Cortex of kidney (tissue), 1 donor: ENCODE measurements at places on chromosomes 11 and 22.

GRCh38 chr11:134150195-134150903, 73.4 kb downstream of the NCAPD3 start:
- no peak for DNase-seq

- DNase-seq = no peak
Measured at GRCh38 chr11:119727523-119728151, 1.4 kb downstream of the NECTIN1 start.

DNA sequence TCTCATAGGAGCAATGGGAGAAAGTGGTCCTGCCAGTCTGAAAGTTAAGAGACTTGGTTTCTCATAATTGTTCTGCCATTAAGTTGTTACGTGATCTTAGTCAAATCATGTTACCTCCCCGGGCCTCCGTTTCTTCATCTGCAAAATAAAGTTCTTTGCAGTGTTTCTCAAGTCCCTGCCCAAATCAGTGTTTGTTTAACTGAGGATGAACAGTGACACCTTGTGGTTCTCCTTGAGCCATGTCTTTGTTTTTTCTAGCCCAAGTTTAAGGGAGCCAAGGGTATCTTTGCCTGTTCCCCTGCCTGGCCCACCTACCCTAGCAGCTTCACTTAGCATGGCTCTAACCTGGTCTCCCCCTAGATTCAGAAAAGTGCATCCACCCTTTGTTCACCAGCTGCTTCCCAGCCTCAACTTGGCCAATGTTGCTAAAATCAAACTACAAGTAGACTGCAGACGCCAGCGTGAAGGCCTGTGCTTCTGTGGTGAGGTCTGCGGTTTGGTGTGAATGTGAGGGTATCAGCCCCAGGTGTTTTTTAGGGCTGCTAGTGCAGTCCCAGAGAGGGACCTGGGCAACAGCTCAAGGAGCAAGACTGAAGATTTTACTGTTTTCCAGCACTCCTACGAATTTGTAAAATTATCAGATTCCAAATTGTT, 35.5 kb downstream of the FZD4 start:
- DNase-seq = no peak

- no peak for DNase-seq
Measured at GRCh38 chr22:26409719-26410335, 19.2 kb upstream of the ASPHD2 start.

- no peak for DNase-seq
Measured at GRCh38 chr11:75549370-75549958, 12.6 kb upstream of the SERPINH1 start.

DNA sequence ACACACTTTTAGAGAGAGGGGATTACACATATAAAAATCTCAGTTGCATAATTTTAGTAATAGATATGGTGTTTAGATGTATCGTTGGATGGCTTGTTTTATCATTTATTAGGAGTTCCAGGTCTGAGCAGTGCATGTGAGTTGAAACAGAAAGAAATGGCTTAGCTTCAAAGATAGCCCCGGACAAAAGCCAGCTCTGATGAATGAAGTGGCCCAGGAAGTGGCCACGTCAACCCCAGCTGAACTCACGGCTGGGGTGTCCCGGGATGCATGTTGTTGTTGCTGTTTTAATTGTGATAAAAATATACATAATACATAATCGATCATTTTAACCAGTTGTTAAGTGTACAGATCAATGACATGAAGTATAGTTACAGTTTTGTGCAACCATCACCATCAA, 1513.6 kb downstream of the BRD1 start:
- no peak for DNase-seq

- DNase-seq = no peak
Measured at GRCh38 chr11:6529266-6529665, 32.2 kb downstream of the DNHD1 start.

- no peak for DNase-seq
Measured at GRCh38 chr22:37245740-37246139, 1.7 kb upstream of the RAC2 start.

- DNase-seq = no peak
Measured at GRCh38 chr11:297586-298405, 1.5 kb downstream of the IFITM5 start.

DNA sequence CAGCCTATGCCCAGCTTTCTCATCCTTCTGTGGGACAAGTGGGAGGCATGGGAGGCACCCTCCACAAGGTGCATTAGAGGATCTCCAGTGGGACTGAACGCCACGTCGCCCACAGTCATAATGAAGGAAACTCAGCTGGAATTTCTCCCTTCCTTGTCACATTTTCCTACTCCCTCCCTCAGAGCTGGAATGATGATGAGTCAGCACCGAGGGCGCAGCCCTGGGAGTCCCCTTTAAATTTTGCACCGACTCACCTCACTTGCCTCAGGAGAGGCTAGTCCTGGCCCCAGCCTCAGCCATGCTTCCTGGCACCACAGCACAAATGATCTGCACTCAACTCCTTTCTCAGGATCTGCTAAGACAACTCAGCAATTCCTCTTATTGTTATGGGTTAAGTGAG, 34.3 kb downstream of the DBX1 start:
- DNase-seq = no peak

DNA sequence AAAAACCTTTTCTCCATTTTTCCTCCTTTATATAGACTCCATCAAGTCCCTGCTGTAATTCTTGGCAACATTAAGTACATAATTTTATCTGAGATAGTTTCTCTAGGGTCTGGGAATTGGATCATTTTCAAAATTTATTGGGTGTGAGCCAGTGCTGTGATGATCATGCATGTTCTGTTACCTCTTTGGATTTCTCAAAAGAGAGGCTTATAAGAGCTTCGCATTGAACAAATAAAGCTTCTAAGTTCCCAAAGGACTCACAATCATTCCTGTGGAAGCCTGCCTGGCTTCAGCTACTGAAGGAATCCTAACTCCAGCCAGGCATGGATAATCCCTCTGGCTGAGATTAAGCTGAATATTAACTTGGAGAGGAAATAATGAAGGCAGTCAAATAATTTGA, 208.5 kb downstream of the RAB38 start:
- no peak for DNase-seq

DNA sequence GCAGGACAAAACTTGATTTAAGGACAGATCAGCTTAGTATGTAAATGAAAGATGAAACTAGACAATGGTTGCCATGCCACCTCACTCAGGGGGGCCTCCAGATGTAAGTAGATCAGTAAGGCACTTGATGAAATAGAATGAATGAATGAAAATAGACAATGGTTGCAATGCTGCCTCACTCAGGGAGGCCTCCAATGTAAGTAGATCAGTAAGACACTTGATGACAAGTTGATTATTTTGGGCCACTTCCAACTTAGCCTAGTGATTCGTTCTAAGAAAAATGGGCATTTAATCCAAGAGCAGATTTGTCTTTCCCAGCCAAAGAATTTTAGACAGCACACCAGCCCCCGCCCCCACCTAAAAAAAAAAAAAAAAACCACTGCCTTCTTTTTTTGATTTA, 19.2 kb upstream of the SLC5A12 start:
- DNase-seq = no peak

- DNase-seq = no peak
Measured at GRCh38 chr22:26927821-26928220, 270.4 kb downstream of the MIAT start.

- no peak for DNase-seq
Measured at GRCh38 chr11:8826901-8827560, 84.0 kb upstream of the AKIP1 start.
